ENCODE measurements at places on chromosomes 5 and 9.

DNA sequence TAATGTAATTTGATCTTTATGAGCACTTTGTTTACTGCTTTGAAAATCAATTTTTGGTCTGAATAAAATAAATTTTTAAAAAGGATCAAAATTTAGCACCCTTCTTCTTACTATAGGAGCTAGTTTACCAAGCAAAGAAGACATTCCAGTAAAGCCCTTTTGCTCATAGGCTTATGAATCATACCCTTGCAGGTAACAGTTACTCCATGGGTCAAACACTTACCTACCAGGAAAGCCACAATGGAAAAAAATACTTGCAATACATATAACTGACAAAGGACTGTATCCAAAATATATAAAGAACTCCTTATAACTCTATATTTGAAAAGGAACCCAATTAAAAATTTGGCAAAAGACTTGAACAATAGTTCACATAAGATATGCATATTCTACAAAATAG lies 66.6 kb downstream of the SHOC1 start:
- DNase-seq = no peak

- DNase-seq = no peak
Observed at GRCh38 chr5:3740546-3741373, 145.1 kb downstream of the IRX1 start.

GRCh38 chr5:147918101-147918685 lies 11.9 kb upstream of the C5orf46 start:
- DNase-seq = no peak

DNA sequence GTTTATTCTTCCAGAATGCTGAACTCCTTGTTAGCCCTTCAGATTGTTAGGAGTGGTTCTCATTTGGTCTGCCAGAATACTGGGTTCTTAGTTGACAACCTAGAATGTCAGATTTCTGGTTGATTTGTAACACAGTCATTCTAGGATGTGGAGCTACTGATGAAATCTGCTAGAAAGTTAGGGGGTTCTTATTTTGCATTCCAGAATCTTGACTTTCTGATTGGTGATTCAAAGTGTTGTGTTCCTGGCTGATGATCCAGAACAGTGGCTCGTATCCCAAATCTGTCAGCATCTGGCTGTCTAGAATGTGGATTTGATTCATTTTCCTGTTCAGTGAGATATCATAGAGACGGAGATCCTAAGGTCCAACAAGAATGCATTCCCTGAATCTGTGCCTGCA lies 21.9 kb downstream of the PTGS1 start:
- DNase-seq = no peak

GRCh38 chr9:101707721-101708120 lies 30.7 kb downstream of the GRIN3A start:
- DNase-seq = no peak

GRCh38 chr5:178430186-178431062 lies 159.8 kb downstream of the COL23A1 start:
- DNase-seq = no peak

DNA sequence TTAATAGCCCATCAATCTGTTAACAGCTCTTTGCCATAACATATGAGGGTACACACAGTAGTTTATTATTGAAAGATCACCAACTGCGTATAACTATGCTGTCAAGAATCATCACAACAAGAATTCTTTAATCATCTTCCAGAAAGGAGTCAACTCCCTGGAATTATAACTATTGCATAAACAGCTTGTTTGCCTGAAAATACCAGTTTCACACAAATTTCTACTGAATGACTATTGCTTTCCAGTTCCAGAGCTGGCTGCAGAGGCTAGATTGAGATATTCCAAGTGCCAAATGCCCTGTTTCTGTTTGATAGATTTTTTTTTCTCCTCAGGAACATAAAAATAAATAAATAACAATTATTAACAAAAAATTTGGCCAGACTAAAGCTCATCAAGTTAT lies 444.7 kb downstream of the TLE1 start:
- DNase-seq = no peak

DNA sequence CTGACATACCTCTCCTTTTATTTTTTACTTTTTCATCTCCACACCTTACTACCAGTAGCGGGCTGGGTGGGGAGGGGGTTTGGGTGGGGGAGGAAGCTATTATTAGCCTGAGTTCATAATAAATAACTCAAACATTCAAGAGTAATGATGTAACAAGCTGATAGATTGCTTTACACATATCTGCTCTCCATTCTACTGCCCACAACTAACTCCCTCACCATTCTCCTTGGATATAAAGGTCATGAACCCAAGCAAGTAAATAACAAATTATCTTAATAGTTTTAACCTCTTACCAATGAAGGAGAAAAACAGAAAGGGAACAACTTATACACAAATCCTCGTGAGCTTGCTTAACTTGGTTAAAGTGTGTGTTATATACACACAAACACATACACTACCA lies 15.4 kb downstream of the FBXL17 start:
- DNase-seq = no peak

DNA sequence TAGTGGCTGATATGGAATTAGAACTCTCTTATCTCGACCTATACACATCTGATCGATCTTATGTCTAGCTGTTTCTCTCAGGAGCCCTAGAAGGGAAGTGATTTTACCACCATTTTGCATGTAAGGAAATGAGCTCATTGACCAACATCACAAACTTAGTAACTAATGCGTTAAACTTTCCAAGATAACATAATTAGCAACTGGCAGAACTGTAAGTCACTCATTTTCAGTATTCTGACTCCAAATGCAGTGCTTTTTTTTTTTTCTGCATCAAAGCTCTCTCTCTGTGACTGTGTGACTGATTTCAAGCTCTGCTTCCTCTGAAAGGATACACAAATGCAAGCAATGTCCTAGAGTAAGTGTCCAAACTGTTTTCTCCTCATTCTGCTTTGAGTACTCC lies 68.1 kb upstream of the FBXL7 start:
- no peak for DNase-seq

DNA sequence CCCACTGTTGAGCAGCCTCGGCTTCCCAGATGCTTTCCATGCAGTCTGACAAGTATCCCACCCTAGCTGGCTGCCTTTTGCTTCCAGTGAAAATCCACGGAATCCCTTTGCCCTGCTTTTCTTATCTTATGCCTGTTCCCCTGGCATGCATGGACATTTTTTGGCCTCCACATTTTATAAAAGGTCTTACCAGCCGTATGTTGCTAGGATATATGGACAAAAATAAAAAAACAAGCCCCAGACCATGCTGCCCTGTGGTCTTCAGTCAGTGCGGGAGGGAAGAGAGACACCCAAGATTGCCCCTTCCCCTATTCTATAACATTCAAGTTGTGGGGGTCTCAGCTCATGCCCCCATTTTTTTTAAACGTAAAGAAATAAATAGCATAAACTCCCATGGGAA lies 129.6 kb downstream of the COL23A1 start:
- no peak for DNase-seq

GRCh38 chr5:94754824-94755223 lies 136.4 kb downstream of the SLF1 start:
- DNase-seq = no peak

DNA sequence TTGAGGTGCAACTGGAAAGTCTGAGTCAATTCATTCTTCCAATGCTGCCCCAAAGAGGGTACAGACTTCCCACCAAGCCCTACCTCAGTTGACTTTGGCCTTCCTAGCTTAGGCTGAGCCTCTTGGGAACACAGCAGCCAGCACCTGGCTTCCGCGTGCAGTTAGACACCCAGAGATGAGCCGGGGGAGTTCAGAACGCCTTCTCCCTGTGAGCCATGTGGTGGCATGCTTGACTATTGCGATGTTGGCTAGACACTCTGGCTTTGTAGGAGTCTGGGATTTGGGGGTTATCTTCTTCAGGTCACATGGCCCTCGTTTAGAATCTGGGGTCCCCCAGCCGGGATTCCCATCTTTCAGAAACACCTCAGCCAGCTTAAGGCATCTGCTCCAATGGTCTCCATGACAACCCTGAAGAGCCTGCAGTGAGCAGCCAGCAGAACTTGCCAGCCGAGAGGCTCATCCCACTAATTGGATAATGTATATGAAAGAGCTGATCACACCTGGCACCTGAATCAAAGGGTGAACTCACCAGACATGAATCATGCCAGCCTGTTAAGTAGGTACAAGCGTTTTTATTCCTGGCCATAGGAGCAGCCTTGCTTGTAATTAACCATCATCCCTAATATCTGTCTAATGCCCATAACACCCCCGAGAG lies 167.5 kb downstream of the SYK start:
- no peak for DNase-seq

GRCh38 chr9:69173497-69173890 lies 583 bp upstream of the TJP2 start:
- DNase-seq = no peak

DNA sequence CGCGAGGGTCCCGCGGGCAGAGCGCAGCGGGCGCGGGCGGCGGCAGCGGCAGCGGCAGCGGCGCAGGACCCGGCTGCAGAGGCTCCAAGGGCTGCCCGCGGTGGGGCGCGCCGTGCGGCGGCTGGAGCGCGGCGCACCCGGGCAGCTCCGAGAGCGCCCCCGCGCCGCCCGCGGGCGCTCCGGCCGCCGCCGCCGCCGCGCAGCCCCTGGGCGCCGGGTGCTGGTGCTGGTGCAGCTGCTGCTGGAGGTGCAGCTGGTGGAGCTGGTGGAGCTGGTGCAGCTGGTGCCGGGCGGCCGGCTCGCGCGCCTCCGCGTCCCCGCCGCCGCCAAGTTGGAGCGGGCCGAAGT lies 644 bp downstream of the IER5L start:
- DNase-seq = no peak

DNA sequence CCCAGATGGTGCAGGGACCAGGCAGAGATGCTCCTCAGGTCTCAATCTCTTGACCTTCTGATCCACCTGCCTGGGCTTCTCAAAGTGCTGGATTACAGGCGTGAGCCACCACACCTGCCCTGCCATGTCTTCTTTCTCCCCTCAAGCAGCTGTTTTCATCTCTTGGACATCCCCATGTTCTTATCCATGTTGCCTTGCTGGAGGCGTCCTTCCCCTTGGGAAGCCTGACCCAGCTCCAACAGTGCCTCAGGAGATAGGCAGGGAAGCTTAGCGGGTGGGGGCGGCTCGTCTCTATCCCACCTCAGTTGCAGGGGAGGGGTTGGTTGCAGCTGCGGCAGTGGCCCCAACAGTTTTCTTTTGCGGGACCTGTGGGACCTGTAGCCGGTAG lies 24.7 kb upstream of the SPATA31E1 start:
- no peak for DNase-seq

GRCh38 chr5:138966236-138966985 lies 91.3 kb upstream of the LRRTM2 start:
- no peak for DNase-seq

- no peak for DNase-seq
Observed at GRCh38 chr9:113957821-113958341, 81.8 kb downstream of the ZNF618 start.

GRCh38 chr9:93576258-93577077 lies at the start of gene PHF2:
TSS of gene PHF2 (plus strand) at chr9:93576584. CDS start at chr9:93576774, 190 bp downstream.
- no peak for DNase-seq

DNA sequence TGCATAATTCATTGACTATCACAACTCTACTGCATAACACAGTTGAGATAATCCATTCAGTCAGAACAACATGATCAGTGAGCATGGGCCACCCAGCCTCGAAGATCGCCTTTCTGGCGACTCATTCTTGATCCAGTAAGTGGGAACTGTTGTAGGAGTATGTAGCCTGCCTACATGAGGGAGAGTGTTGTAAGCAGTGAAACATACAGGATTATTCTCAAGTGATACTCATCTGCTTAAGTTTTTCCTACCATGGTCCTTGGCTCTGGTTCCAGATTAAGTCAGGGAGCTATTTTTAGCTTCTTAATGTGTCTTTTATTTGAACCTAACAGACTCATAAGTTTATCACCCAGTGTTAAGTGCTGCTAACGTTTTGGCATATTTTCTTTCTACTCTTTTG lies 44.0 kb downstream of the TNPO1 start:
- no peak for DNase-seq

DNA sequence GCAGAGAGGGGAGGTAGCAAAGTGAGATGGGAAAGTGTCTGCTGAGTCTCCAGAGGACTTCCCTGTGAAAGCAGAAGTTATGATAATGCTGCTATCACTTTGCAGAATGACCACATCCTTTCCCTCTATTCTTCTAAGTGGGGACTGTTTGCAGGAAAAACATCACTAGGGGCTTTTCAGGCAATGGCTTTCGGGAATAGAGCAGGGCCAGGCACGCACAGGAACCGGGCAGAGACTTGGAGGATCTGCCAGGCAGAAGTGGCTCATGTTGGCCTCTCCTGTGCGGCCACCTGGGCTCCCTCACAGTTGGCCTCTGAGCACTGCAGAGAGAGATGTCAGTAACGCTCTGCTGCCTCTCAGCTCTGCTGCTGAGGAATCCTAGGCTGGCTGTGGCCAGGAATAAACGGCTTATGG lies 214.7 kb downstream of the MAST4 start:
- DNase-seq = no peak

- no peak for DNase-seq
Observed at GRCh38 chr9:12463641-12464040, 229.5 kb upstream of the TYRP1 start.

- DNase-seq = no peak
Observed at GRCh38 chr9:71916834-71917534, 5.5 kb downstream of the C9orf85 start.

- DNase-seq = no peak
Observed at GRCh38 chr5:9903801-9904200, 273.6 kb upstream of the TAS2R1 start.

DNA sequence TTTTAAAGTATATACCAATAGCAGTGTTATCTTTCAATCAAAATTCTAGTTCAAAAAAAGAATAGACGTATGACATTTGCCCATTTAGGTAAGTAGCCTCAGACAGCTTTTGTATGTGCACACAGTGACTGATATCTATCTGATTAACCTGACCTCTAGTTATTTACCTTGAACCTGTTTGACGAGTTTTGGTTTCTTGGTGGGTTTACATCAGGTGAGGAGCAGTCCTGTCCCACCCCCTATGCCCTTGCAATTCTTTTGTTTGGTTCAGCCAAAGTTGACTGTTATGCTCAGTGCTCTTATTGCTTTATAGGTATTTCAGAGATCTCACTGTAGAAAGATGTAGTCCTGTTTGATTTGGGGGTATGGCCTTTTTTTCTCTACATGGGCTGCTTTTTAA lies 147.2 kb downstream of the ISOC1 start:
- no peak for DNase-seq

- no peak for DNase-seq
Observed at GRCh38 chr9:8709731-8710130, 910.2 kb upstream of the DMAC1 start.

DNA sequence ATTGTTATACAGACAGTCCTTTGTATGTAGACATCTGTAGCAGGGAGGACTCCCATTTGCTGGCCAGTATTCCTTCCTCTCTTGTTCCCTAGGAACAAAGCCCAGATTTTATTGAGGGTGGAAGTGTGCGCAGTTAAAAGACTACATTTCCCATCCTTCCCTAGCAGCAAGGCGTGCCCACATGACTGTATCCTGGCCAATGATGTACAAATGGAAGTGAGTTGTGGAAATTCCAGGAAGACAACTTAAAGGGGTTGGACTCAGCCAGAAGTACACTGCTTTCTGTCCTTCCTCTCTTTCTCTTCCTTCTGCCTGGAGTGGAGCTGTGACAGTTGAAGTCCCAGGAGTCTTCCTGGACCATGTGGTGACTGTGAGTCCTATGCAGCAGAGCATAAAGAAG lies 89.0 kb downstream of the HRH2 start:
- DNase-seq = no peak

GRCh38 chr9:74963056-74963455 lies 10.3 kb upstream of the C9orf40 start:
- DNase-seq = no peak
